Stimulated activated CD8-positive, alpha-beta memory T cell treated with anti-CD3 and anti-CD28 coated beads, Interleukin-2, amount 100 ng/mL, for 48 hours (primary cell): ENCODE measurements at places on chromosomes 12 and 14.

GRCh38 chr12:17640615-17641014 lies 449.4 kb downstream of the RERGL start:
- no peak for DNase-seq

DNA sequence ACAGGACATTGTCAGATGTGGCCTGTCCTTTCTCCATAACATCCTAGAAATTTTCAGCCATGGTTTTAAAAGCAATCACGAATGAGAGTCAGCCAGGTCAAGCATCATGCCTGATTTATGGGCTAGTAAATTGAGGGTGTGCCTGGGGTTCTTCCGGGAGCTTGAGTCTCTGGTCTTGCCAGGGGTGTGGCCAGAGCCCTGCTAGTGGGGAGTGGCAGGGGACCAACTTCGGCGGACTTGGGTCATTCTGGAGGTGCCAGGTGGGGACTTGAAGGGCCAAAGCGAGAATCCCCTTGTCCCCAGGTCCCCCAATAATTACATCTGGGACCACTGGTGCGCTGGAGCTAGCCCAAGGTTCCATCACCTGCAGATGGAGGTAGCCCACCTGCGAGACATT lies 5.7 kb downstream of the OTUB2 start:
- DNase-seq, result no peak

- no peak for DNase-seq
These were observed 33.4 kb downstream of the CHST11 start for GRCh38 chr12:104490186-104490585.

- DNase-seq, result no peak
These were observed 161.2 kb downstream of the EFCAB11 start for GRCh38 chr14:89793367-89793716.

DNA sequence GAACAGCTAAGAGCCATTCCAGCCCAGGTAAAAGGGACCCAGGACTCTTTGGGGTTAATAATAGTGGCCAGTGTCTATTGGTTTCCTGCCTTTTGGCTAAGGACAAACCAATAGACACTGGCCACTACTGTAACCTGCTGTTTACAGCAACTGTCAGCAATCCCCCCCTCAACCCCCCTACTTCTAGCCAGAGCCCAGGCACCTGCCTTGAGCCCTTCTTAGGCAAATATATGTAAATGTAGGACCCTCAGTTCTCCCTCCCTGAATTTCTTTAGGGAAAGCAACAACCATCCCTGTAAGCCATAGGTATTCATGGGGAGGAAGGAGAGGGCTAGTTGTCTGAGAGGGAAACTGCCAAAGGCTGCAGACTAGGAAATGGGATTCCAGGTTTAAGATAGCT lies 22.3 kb downstream of the HOXC4 start:
- no peak for DNase-seq

- no peak for DNase-seq
These were observed 295.5 kb downstream of the RMST start for GRCh38 chr12:97758194-97758501.
